ENCODE measurements at places on chromosomes 11 and 22.

DNA sequence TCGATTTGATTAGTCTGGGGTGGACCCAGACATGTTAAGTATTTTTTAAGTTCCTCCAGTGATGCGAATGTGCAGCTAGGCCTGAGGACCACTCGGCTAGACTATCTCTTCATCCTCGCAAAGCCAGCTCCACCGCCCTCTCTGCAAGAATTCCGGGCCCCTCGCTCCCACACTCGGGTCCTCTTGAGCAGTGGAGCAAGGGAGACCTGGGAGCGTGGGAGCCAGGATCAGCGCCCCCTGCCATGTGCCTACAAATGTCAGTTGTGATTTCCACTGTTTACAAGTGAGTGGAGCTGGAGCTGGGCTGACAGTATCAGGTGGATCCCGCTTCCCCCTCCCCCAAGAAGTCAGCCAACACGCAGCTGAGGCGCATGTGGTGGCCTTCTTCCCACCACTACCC, 6.7 kb downstream of the B3GNT6 start:
- DNase-seq = no peak

- DNase-seq = no peak
These were observed 28.2 kb downstream of the KCTD17 start for GRCh38 chr22:37079668-37080171.

DNA sequence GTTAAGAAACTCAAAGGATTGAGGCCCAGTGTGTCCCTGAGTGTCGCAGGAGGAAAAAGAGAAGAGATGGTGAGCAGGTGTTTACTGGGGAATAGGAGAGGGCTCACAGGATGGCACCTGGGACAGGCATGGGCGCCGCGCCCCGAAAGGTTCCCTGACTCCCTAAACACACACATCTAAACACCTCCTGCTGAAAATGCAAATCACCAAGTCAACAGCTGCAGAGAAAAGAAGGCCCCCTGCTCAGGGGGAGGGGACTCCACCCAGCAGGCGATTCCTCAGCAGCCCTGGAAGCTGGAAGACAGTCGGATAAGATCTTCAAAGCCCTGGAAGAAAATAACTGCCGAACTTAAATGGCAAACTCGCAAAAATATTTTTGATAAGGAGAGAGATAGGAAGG, 377.2 kb downstream of the BRD1 start:
- DNase-seq = no peak

GRCh38 chr11:113977071-113977490, 2.2 kb downstream of the HTR3A start:
- DNase-seq = no peak

GRCh38 chr11:128195756-128196155, 391.6 kb downstream of the ETS1 start:
- DNase-seq = no peak

DNA sequence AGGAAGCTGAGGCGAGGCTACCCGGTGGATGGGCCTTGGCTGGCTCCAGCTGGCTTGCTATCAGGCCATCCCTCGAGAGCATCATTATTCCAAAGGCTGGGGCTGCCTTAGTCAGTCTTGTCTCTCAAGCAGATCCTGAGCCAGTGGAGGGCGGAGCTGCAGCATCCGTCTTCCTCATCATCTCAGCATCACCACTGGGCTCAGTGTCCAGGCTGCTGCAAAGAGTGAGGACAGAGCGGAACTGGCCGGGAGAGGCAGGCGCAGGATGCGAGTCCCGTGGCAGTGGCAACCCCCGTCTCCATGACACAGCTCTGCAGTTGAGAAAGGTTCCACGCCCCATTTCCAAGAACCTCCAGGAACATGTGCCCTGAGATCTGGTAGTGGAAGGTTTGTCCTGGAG, 4.4 kb downstream of the TP53I11 start:
- DNase-seq = no peak

- DNase-seq = no peak
These were observed 177.1 kb upstream of the B3GAT1 start for GRCh38 chr11:134589129-134589528.

GRCh38 chr11:134521452-134522289, 109.6 kb upstream of the B3GAT1 start:
- no peak for DNase-seq

DNA sequence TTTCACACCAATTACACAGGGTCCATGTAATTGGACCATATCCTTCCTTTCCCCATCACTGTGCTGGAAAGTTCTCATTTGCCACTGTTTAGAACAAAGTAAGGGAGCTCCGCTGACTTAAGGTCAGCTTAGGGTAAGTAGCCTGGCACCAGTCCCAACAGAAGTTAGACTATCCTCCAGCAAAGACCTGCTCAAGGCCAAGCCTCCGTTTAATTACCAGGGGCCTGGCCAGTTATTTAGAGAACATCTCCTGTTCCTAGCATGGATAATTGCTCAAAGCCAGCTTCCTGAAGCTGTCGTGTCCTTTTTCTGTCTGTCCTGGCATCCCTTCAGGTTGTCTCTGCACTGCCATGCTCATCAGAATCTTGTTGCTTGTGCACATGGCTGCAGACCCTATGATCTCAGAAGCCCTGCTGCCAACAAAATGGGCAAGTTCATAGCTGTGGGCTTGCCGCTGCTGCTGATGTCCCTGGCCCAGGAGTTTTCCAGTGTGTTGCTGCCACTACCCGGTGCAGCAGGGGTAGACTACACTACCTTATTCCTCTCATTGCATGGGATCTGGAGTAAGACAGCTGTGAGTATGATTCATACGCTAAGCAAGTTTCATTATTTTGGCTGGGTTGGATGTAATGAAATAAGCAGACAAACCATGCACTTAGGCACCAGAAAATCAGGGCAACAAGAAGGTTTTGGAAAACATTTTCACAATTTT, 8.1 kb downstream of the OR8A1 start:
- DNase-seq = no peak

- DNase-seq = no peak
These were observed 63.6 kb upstream of the FAM181B start for GRCh38 chr11:82796998-82797961.

- DNase-seq = no peak
These were observed 544.0 kb downstream of the NTM start for GRCh38 chr11:131914361-131914774.

GRCh38 chr11:45860764-45861510, 13.7 kb downstream of the CRY2 start:
- DNase-seq = no peak

- DNase-seq = peak; percentile 91
These were observed 33.7 kb upstream of the APOBEC3A start for GRCh38 chr22:38923463-38924346.

- DNase-seq = no peak
These were observed 85.5 kb downstream of the NOX4 start for GRCh38 chr11:89405629-89406028.

DNA sequence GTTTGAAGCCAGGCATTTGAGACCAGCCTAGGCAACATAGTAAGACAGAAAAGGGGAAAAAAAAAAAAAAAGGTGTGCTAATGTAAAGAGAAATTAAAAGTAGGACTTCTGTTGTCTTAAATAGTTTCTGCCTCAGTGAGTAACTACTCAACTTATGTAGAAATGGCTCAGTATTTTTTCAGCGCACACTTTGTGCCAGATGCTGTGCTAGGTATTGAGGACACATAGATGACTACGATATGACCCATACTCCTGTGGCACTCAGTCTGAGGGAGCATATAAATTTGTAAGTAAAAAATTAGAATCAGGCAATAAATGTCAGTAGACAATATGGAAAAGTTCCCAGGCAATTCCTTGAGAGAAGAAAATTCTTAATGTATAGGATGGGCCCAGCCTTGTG, 93.9 kb downstream of the YAP1 start:
- DNase-seq = no peak

DNA sequence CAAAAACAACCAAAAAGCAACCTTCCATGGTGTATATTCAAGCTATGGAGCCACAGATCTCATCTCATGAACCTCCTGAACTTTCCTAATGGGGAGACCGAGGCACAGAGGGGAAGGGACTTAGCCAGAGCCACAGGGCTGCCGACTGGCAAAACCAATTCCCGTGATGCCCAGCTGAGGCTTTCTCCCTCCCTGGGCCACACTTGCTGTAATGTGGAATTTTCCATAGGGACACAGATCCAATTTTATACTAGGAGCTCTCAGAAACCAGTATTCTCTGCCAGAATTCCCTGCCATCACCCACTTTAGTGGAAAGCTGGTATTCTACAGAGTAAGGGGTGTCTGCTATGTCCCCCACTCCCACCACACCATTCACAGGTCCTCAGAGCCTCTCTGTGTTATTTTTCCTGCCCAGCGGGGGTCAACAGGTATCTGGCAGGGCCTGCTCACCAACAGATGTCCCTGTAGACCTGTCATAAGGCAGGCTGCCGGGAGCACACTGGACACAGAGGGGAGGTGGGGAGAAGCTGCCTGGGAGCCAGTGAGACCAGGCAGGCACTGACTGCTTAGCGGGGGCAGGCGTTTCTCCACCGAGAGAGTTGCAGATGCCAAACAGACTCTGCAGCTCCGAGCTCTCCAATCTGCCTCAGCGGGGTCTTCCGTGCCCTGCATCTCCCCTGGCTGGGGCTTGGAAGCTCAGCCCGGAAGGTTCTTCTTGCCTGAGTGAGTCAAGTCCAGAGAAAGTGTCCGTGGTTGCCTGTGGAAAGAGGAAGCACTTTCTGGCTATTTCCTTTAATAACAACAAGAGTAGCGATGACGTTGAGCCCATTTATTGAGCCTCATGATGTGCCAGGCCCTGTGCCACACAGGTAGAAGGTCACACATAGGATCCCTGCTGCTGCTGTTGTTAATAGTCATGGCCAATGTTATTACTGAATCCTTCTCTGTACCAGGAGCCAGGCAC, 26.3 kb downstream of the RPS6KA4 start:
- DNase-seq = no peak

DNA sequence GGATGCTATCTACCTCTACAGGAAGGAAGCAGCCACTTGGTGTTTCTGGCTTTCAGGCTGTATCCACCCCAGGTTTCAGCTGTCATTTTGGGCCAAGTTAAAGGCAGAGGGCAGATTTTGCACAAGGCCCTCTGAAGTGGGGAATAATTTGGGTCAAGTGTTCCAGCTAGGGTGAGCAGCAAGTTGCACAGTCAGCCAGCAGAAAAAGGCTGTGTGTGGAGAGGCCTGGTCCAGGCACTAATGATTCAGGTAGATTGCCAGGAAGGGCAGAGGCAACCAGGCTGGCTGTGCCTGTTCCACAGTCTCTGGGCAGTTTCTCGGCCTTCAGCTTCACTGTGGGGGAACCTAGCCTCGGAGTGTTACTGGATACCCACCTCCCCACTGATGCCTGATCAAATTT, 8.6 kb upstream of the ELF5 start:
- no peak for DNase-seq

DNA sequence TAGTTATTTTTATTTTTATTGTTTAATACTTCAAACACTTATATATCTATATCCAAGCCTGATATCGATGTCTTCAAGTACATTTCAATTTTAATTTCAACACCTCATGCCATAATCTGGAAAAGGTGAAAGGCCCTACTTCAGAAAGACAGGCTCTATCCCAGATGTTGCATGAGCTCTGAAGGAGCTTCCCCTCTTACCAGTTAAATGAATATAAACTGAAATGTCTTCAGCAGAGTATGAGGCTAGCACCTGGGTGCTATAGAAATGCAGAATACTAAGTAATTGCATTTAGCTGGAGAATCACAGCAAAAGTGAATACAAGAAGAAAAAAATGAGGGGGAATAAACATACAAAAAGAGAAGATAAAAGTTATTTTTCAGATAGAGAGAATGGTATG, 11.5 kb upstream of the GRIA4 start:
- no peak for DNase-seq

- no peak for DNase-seq
These were observed 28.3 kb upstream of the UPB1 start for GRCh38 chr22:24466716-24467328.

GRCh38 chr11:12411806-12412727, 34.7 kb downstream of the PARVA start:
- peak; percentile 34 for DNase-seq

- DNase-seq = peak; percentile 22
These were observed 2.9 kb upstream of the ADAMTS8 start for GRCh38 chr11:130431331-130431773.

- DNase-seq = no peak
These were observed 9.2 kb downstream of the MAPK8IP1 start for GRCh38 chr11:45894555-45895247.

- DNase-seq = no peak
These were observed 8.3 kb downstream of the LGR4 start for GRCh38 chr11:27464289-27464696.

GRCh38 chr11:76653674-76654284, 16.8 kb downstream of the LRRC32 start:
- no peak for DNase-seq

DNA sequence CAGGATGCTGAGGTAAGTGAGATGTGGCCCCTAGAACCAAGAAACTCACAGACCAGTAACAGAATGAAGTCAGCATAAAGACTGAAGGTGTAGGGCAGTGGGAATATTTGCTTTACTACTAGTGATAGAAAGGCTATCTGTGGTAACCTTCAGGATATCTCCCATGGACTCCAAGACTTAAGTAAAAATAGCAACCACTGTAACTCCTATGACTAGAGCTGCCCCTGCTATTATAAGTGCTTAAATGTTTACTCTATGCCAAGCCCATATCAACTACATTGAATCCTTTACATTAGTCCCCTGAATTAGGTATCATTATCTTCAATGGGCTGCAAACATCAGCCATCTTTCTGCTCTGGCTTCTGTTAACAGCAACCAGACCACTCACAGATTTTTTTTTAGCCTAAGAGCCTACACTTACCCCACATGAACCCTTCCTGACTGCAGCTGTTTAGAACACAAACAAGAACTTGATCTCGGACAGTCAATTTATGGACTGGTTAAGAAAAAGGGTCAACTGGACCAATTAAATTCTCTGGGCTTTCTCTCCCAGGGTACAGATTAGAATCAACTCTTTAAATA, 335.1 kb upstream of the API5 start:
- no peak for DNase-seq

DNA sequence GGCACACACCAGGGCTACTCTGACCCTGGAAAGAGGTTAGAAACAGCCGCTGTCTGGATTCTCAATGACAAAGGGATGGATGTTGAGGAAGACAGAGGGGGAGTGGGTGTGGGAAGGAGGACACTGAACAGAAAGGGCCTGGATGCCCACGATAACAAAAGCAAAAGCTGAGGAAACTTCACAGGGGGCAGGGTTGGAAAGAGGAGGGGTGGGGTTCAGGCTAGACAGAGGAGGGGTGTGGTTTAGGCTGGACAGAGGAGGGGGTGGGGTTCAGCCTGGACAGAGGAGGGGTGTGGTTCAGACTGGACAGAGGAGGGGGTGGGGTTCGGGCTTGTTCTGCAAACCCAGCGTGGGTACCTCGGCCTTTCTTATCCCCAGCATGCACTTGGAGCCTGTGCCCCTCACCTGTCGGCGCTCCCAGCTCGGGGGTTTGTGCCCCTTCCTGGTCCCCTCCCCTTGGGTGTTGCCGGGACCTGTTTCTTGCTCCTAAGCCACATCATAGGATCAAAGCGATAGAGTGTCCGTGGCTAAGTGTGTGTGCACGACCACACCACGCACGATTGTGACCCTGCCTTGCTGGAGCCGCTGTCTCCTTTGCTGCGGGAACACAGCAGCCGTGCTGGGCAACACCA, 75.6 kb downstream of the BRD1 start:
- DNase-seq = no peak
